ENCODE measurements at places on chromosomes 13 and 19.

DNA sequence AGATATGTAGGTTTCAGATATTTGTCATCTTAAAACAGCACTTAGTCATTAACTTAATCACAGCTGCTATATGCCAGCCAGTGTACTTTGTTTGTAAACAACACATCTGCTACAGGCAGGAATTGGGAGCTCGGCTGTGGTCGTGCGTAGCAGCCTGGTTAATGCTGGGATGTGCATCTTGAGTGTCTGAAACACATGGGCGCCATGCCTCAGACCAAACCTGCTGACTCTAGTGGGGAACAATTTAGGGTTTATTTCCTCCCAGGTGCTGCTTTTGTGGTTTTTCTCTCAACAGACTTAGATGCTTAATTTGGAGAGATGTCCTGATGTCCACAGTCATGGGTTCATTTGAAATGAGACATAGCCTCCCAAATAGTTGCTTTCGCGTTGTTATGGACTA, 238.5 kb upstream of the TMTC4 start:
- no peak for DNase-seq

DNA sequence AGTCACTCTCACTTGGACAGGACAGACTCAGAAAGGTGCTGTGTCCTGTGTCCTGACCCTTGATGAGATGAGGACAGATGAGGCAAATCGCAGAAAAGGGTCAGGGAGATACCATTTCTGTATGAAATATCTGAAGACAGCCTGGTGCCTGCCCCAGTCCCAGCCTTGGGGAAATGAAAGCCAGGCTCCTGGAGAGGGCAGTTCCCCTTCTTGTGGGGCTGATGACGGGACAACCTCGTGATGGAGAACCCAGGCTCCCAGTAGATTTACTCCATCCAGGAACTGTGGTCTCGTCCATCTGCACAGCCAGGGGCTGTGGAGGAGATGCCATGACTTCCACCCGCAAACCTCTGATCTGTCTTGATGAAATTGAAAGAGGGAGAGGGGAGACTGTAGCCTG, 13.8 kb downstream of the LILRB1 start:
- DNase-seq = no peak

- DNase-seq = no peak
Measured at GRCh38 chr13:72932250-72932649, 126.6 kb upstream of the KLF5 start.

GRCh38 chr19:55611300-55611982, 6.0 kb downstream of the ZNF865 start:
- DNase-seq = no peak

DNA sequence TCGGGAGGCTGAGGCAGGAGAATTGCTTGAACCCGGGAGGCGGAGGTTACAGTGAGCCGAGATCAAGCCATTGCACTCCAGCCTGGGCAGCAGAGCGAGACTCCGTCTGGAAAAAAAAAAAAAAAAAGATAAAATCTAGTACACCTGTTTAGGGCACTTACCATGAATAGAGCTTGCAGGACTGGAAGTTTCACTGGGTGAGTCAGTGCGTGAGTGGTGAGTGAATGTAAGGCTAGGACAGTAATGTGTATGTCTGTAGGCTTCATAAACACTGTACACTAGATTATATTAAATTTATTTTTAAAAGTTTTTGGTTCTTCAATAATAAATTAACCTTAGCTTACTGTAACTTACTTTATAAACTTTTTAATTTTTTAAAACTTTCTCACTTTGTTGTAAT, 22.9 kb downstream of the PPP5C start:
- DNase-seq = no peak

- no peak for DNase-seq
Measured at GRCh38 chr13:23254506-23254905, 73.7 kb downstream of the SGCG start.

DNA sequence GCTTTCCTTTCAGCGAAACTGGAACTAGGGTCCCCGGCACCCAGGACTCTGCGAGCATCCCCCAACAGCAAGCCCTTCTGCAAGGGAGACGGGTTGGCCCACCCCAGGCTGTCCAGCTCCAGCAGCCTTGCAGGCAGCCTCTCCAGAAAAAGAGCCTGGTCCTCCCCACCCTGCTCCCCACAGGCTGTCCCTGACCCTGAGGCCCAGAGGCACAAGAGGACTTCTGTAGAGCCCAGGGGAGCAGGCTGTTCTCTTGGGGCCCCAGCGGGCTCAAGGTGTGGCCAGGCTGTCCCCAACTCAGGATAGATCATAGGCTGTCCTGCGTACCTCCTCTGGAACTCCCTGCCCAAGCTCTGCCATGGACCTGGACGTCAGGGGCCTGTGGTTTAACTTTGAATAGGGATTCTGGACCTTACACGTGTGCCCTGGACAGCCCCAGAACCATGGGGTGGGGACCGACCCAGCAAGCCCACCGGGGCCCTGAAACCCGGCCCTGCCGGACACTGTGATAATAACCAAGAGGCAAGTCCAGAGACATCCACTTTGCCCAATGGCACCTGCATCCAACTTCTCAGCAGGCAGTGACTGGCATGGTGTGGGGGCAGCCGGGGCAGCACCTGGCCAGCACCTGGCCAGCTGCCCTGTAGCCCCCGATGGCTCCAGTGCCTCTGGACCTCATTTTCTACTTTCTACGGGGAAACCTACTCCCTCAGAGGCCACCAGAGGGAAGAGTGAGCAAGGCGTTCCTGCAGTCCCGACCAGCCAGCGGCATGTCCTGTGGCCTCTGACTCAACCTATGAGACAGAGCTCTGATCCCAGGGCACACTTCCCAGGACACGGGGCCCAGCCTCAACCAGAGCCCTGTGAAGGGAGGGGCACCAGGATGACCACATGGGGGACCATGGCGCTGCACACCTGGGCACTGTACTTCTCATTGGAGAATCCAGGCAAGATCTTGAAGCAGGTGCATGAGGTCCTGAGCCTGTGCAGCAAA, 50.9 kb upstream of the TPM4 start:
- DNase-seq = no peak

GRCh38 chr13:45925151-45925550, 73.6 kb upstream of the SIAH3 start:
- no peak for DNase-seq

- DNase-seq = no peak
Measured at GRCh38 chr19:55619286-55619685, 5.1 kb downstream of the ZNF784 start.

GRCh38 chr13:66714795-66715194, 515.3 kb downstream of the PCDH9 start:
- DNase-seq = no peak

- DNase-seq = no peak
Measured at GRCh38 chr13:111938741-111939665, 127.9 kb upstream of the SOX1 start.

DNA sequence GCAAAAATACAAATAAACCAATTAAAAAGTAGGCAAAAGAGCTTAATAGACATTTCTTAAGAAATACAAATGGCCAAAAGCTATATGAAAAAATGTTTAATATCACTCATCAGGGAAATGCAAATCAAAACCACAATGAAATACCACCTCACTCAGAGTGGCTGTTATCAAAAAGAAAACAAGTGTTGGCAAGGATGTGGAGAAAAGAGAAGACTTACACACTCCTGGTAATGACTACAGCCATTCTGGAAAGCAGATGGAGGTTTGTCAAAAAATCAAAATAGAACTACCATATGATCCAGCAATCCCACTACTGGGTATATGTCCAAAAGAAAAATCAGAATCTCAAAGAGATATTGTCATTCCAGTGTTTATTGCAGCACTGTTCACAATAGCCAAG, 223.5 kb upstream of the SLC10A2 start:
- no peak for DNase-seq
